ENCODE measurements at places on chromosomes 13 and 19.

DNA sequence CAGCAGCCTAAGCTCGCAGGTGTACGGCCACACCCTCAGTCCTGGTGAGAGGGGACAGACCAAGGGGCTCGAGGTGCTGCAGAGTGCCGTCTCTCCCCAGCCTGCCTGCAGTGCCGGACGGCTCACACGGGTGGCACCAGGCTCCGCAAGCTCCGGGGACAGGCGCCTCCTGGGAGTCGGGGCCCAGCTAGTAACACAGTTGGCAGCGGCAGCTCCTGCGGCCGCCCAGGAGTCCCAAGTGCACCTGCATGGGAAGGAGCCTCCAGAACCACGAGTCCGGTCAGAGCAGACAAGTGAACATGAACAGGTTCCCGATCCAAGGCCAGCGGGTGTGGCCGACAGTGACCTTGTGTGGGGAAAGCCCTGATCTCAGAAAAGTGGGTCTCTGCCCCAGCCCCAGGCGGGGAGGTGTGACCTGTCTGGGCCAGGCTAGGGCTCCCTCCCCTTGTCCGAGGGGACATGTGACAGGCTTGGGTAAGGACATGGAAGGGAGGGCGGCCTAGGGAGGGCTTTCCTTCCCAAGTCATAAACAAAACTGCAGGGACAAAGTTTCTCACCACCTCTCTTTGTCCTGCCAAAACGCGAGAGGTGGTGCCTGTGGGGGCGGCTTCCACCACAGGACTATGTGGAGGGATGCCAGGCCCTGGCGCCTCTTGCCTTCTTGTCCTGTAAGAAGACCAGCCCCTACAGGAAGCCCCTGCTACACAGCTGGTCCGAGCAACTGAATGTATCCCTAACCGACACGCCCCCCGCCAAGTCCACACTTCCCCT, 46.5 kb downstream of the MLLT1 start:
- DNase-seq: peak; percentile 42

GRCh38 chr13:27792393-27793218, at the start of gene GSX1:
TSS of gene GSX1 (plus strand) at chr13:27792483. CDS start at chr13:27792691, 208 bp downstream.
- peak; percentile 69 for DNase-seq

GRCh38 chr19:50500060-50500752, 10.8 kb downstream of the JOSD2 start:
- DNase-seq: peak; percentile 40

- DNase-seq: no peak
Measured at GRCh38 chr13:91520952-91521351, 122.5 kb downstream of the GPC5 start.

DNA sequence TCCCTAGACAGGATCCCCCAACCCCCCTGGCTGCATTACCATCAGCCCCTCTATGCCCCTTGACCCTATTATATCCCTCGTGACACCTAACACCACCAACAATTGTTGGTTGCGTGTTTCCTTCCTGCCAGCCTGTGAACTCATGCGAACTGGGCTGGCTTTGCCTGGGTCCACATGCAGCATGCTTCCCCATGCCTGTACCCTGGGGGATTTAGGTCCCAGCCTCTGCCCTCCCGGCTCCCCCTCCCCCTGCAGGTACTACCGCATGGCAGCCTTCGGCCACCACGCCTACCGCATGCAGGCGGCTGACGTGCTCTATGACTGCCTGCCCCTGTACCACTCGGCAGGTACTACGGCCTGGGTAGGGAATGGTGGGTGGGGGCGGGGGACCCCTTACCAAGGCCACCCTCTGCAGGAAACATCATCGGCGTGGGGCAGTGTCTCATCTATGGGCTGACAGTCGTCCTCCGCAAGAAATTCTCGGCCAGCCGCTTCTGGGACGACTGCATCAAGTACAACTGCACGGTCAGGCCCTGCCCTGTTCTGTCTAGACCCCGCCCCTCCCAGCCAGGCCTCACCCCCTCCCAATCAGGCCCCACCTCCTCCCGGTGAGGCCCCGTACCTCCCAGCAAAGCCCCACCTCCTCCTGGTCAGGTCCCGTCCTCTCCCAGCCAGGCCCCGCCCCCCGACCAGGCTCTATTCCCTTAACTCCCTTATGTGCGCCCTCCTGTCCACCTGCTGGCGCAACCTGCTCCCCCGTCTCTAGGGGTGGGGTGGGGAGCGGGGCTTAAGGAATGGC, 18.5 kb downstream of the SLC27A1 start:
- peak; percentile 79 for DNase-seq

DNA sequence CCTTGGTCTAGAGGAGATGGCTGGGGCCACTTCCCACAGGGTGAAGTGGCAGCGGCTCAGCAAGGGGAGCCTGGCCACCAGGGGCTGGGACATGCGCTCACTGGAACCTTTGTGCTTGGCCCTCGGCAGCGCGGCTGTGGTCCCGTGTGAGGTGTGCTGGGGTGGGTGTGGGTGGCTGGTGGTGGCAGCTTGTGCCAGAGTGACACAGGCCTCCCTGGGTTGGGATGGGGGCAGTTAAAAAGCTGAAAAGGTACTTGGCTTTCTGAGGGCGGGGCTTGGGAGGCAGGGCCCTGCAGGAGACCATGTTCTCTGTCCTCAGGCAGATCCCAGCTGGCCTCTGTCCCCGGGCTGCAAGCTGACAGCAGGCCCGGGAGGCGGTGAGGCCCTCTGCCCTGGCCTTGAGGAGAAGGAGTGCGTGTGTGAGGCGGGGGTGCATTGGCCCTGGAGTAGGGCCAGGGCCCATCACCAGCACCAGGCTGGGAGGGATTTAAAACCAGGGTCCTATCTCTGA, 17.3 kb downstream of the MPND start:
- DNase-seq: no peak

DNA sequence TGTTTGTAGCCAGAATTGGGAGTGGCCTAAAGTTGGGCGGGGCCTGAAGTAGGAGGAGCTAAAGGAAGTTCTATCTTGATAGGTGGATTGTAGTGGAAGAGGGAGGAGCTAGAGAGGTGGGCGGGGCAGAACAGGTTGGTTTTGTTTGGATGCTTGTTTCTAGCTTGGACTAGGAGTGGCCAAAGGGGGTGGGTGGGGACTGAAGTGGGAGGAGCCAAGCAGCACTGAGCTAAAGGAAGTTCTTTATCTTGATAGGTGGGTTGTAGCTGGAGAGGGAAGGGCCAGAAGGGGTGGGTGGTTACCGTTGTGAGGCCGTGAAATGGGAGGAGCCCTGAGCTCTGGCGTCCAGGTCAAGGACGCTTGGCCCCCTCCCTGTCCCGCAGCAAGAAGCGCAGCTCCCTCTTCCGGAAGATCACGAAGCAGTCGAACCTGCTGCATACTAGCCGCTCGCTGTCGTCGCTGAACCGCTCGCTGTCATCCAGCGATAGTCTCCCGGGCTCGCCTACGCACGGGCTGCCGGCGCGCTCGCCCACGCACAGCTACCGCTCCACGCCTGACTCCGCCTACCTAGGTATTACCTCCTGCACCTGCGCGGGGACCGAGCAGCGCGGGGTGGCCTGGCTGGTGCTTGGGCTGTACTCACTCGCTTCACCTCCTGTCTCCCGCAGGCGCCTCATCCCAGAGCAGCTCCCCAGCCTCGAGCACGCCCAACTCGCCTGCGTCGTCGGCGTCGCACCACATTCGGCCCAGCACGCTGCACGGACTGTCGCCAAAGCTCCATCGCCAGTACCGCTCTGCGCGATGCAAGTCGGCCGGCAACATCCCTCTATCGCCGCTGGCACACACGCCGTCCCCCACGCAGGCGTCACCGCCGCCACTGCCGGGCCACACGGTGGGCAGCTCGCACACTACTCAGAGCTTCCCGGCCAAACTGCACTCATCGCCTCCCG, 8.0 kb downstream of the DNASE2 start:
- DNase-seq: peak; percentile 49

GRCh38 chr19:42279902-42280814, 11.1 kb downstream of the CIC start:
- peak; percentile 92 for DNase-seq

DNA sequence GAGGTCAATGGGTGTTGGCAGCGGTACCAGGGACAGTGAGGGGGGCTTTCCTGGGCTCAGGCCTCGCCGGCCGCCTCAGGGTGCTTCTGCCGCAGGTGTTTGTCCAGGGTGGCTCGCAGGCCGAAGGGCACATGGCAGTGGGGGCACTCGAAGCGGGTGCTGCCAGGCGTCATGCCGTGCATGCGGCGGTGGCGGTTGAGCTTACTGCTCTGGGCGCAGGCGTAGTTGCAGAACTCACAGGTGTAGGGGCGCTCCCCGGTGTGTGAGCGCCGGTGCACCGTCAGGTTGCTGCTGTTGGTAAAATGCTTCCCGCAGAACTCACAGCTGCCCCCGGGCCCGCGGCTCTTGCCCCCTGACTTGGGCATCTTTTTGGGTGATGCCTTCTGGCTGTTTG, 4.7 kb downstream of the ZNF296 start:
- no peak for DNase-seq

GRCh38 chr13:52846567-52847321, 1.7 kb downstream of the PCDH8 start:
- no peak for DNase-seq

GRCh38 chr13:79673310-79673992, 192.5 kb downstream of the NDFIP2 start:
- DNase-seq: no peak
